Aorta (tissue), 5 donors: ENCODE measurements at places on chromosomes 3 and 15.

DNA sequence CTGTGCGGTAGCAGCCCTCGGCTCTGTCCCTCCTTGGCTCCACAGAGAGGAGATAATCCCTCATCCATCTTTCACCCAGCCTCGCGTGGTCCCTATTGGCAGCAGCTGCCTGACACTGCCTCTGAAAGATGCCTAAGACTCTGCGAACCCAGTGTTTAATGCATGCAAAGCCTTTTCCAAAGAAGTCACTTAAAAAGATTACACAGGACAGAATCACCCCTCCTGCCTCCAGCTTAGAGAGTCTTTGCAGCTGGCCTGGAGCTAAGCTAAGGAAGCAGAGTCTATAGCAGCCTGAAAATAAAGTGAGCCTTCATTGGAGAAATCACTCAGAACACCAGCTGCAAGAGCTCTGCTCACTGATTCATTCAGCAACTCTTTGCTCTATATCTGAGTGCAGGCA, 247.2 kb downstream of the SHQ1 start:
- DNase-seq = no peak

GRCh38 chr3:64806668-64807605, 119.1 kb upstream of the ADAMTS9 start:
- no peak for DNase-seq

DNA sequence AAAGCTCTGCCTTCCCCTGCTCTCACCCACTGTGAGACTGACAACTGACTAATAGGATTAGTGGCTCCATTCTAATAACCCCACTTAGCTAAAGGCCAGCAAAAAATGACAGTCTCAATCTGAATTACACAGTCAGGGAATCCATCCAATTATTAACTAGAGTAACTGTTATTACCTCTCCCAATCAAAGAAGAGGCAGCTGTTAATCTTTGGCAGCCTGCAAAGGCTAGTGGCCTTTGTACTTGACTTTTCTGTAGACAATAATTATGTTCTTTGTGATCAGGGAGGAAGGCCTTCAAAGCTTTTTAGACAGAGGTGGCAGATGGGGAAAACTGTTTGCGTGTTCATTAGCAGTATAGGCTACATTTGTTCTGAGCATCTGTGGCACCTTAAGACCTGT, 177.7 kb downstream of the ISL2 start:
- DNase-seq = no peak

DNA sequence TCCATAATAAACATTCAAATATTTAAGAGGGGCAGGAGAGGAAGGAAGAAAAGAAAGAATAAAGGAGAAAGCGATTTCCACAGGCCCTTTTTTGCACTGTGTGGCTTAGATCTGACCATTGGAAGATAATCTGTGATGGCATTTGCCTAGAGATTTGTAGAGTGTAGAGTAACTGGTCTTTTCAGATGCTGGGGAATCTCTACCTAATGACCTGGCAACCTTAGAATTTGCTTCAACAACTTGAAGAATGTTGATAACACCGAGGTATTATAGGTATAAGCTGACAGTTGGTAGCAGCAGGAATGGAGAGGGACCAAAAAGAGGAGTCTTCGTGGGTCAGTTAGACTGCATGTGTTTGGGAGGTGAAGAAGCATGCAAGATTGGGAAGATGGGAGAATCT, 20.9 kb upstream of the AVEN start:
- DNase-seq = no peak

- DNase-seq = no peak
These were observed 45.7 kb downstream of the KPNA1 start for GRCh38 chr3:122468896-122469533.

GRCh38 chr3:9198899-9199335, 50.5 kb downstream of the SRGAP3 start:
- DNase-seq = no peak
